ENCODE measurements at places on chromosomes 5 and 9. TPM values are rescaled to one million over a fixed set of nuclear protein-coding genes. Genes with fewer than 3 reads are reported as not detected.

RLN2 gene
- polyA plus RNA-seq = 0.22 TPM

DNA sequence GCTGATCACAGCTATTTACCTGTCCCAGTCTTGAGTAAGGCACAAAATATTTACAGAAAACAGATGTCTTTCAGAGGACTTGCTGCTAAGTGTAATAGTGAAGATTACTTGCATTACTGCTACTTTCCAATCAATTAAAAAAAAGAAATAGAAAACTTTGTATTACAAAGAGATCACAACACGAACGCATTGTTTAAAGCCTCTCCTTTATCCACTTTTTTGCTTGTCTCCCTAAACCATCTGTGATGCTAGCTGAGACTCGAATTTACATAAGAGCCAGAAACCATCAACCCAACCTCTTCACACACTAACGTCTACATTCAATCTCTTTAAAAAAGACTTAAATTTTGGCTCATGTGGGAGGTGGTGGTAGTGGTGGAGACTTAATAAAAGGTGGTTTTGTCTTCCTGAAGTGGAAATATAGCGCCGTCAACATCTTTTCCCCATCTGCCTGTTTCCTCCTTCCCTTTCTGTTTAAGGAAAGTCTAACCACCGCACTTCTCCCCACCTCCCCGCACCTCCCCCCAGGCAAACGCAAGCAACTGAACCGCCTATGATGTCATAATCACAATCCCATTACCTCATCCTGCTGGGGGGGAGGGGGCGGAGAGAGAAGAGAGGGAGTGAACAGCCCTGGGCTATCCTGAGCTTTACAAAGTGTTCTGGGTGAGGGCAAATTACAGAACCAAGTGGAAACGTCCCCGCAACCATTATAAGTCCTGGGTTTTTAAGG is 948 bp upstream of the FAM53C start:
- DNase-seq = no peak

DNA sequence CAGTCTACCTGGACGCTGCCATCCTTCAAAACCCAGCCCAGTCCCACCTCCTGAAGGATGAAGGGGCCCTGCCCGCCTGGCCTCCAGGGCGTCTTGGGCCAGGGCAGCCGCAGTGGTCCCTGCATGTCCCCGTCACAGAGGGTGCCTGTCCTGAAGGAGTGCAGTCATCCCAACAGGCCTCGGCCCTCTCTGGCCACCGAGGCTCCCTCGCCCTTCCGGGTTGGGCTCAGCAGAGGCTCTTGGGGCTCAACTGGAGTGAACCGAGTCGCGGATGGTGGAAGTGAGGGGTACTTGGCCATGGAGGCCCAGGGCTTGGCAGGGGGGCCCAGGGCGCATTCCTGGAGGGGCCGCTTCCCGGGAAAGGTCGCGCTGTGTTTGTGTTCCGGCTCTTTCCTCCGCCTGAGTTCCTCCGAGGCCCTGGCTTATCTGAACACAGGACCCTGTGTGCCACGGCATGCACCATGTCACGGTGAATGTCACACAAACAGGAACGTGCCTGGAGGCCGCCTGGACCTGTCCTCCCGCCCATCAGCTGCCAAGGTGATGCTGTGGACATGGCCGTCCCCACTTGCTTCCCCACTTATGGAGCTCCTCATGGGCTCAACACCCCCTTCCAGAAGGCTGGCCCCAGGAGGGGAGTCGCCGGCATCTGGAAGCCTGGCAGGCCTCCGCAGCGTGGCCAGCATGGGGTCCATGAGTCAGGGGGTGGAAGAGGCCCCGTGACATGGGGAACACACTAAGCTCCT is 25.7 kb upstream of the OBP2B start:
- DNase-seq = no peak

IFNA16 gene
- polyA plus RNA-seq = not detected

MCC gene
- polyA plus RNA-seq = 5.2 TPM

GRCh38 chr5:4142842-4143241 is 547.2 kb downstream of the IRX1 start:
- DNase-seq = no peak

SIT1 gene
- polyA plus RNA-seq = 0.78 TPM

DNA sequence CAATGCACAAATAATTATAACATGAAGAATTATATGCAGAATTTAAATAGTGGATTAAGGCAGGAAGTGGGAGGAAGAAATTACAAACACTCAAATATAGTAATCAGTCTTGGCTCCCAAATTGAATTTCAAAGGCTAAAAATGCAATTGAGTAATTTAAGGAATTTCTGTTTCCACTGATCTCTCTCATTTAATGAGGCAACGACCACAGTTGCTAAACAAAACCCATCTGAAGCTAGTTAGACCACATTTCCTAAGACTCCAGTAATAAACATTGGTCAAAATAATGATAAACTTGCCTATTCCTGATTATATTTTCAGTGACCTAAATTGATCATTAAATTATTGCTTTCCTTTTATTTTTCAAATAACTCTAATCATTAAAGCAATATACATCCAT is 174.3 kb upstream of the GRIN3A start:
- DNase-seq = no peak

DNA sequence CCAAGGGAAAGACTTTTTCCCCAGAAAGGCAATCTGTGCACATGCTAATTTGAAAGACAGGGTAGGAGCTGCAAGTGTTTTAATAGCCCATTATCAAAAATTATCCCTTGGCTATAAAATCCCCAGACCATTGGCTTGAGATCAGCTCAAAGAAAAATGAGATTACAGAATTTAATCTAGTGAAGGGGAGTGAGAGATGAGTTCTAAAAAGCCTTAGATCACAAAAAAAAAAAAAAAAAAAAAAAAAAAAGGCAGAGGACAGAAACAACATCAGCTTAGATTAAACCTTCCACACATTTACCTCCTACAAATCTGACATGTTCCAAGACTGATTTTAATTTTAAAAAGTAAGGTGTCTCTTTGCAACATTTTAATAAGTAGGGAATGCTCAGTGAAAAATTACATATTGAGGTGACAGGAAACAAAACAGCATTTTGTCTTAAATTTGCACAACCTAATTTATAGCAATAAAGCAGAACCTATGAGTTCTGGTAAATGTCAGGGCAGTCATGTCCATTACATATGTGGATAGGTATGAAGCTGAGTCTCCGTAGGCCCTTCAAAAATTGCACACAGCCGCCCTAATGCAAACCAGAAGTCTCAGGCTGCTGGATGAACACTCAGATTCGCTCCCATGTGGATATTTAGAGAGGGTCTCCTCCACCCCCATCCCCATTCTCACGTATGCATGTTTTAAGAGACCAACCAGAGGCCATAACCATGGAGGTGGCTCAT is 43.4 kb downstream of the NFIB start:
- DNase-seq = no peak

DNA sequence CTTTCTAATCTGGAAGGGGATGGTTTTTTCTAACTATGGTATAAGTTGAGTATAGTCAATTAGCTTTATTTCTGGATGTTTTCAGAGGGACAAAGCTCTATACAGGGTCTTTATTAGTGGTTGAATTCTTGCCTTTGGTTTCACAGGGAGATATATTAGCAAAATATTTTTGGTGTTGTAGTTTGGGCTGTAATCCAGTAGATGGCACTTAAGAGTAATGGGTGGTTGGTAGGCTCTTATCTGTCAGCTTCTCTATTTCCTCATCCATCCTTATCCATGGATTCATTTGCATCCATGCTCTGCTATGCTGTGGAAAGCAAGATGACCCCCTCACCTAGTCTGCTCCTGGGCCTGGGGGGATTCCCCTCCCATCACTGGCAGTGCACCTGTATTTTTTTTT is 363.6 kb upstream of the CYLC2 start:
- no peak for DNase-seq

DNA sequence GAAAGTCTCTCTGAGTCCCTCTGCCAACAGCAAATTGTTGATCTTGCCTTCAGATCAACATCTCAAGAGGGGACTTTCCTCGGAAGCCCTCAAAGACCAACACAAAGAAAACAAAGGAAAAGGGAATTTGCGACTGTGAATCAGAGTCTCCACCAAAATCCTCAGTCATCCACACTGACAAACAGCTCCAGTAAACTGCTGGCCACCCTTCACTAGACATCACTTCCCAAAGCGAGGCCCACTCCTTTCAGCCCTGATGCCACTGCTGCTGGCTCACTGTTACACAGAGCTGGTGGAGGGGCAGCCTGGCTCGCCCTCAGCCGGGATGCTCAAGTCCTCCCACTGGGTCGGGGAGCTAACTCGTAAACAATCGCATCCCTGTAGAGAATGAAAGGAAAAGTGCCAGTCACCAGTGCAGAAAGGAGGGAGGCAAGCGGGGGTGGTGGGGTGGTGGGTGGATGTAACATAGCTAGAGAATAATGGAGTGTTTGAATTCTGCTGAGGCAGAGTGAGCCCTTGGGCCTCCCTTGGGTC is 1.3 kb downstream of the FGF1 start:
- no peak for DNase-seq

DNA sequence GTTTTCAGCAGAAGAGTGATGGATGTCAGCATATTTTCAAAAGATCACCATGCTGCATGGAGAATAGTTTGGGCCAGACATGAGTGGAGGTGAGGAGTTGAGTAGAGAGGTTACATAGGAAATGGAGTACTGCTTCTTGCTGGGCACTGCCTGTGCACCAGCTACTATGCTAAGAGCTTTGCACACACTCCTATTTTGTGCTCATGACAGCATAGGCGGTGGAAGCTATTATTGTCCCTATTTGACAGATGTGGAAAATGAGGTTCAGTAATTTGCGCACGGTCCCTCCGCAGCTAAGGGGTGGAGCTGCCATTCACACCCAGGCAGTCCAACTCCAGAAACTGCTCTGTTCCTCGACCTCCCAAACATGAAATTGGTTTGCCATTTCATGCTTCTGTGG is 67.8 kb downstream of the ENTREP1 start:
- no peak for DNase-seq

- DNase-seq = no peak
Measured at GRCh38 chr9:10876333-10876732, 263.5 kb upstream of the PTPRD start.

INSYN2B gene
- polyA plus RNA-seq = 0.34 TPM

ZNF367 gene
- polyA plus RNA-seq = 8.2 TPM

- peak; percentile 93 for DNase-seq
Measured at GRCh38 chr5:1103505-1104326, 8.1 kb downstream of the SLC12A7 start.

TMEM252 gene
- polyA plus RNA-seq = 2.4 TPM

CBY3 gene
- 1.2 TPM for polyA plus RNA-seq

CMYA5 gene
- 2.3 TPM for polyA plus RNA-seq

DNA sequence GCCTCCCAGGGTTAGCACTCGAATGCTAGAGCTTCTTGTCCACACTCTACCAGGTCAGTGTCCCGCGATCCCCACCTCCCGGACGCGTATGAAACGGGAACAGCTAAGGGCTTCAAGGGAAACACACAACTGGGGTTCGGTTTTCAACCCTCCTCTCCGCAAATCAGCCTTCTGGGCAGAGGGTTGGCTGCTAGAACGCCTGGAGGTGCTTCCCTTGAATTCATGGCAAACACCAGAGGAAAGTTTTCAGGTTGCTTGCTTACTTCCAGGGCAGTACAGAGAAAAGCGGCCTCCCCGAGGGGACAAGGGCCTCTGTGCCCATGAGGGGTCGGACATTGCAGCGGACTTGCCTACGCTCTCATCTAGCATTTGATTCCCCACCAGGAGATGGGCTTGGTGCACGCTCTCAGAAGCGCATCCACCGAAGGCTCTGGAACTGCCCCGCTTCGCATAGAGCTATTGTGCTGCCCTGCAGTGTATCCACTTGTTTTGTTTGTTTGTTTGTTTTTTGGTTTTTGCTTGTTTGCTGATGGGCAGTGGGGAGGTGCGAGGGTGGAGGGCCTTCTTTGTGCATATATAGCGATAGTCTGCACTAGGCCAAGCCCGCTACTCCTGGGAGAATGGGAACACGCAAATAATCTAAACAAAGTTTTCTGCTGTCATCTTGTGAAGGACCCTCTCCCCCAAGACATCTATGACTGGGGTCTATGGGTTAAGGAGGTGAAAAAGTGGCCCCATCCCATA is 1.3 kb upstream of the DMRT3 start:
- no peak for DNase-seq

PRLR gene
- 56.0 TPM for polyA plus RNA-seq

DNA sequence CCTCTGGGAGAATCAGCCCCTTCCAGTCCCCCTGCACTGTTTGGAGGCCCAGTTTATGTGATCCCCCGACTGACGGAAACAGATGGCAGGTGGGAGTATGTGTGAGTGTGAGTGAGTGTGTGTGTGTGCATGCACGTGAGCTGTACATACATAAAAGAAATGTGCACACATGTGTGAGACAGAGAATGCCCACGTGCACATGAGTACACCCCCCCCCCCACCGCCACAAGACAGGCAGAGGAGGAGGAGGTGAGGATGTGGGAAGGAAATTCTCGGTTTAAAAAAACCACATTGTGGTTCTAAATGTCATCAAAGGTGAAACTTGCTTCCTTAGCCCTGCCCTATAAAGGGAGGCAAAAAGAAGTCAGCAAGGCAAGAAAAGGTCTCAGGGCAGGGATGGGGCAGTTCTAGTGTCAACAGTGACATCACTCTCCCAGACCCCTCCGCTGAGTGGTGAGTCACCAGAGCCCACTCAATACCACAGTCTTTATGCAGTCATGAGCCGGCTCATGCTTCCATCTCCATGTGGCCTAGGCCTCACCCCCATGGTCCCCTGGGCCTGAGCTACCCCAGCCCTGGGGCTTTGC is 79.2 kb upstream of the HSPA9 start:
- DNase-seq = no peak

DNA sequence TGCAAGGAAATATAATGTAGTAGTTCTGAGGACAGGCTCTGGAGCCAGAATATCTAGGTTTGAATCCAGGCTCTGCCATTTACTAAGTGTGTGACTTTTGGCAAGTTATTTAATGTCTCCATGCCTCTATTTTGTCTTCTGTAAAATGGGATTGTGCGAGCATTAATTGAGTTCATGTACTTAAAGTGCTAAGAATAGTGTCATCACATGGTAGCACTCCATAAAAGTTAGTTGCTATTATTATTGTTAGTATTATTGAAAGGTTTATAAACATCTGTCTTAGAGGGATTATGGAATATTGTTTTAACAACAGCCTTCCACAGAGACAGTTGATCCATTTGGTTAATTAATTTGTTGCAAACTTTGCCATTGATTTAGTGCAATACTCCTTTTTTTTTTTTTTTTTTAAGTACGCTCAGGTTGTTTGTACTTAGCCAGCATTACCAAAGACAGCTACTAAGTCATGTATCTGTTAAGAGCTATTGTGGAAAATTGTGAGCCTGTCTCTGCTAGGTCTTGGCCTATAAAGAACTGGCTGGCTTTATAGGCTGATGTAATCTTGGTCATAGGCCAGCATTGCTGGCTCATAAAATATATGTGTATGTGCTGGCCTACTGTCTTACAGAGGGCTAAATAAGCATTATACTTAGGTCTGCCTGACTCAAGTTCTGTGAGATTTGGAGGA is 174.7 kb downstream of the WDR70 start:
- no peak for DNase-seq

- no peak for DNase-seq
Measured at GRCh38 chr9:121153642-121154041, 48.0 kb downstream of the RAB14 start.
